Gastrocnemius medialis (tissue), 4 donors: ENCODE measurements at places on chromosomes 3 and 15. TPM values are rescaled to one million over a fixed set of nuclear protein-coding genes. Genes with fewer than 3 reads are reported as not detected.
A peak's percentile ranks its signal among the peaks of the same experiment; 100 is the strongest.

DNA sequence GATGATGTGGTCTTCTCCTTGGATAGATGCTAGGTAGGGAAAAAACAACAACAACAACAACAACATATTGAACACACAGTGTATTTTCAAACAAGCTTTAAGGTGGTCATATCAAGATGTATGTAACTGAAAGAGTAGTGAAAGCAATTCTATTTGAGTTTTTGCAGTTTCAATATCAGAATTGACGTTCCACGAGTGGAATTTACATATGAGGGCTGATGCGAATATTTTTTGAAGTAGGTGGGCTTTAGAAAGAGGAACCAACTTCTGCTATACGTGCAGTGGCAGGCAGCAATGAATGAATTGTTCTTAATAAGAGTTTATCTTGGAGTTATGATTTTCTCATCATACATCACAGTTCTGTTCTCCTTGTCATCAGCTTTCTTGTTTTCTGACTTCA lies 151.9 kb upstream of the CNTN3 start:
- no peaks in the 10 kb centered on the region for H3K27me3 ChIP-seq
- no peak for DNase-seq
- H3K4me3 ChIP-seq, result no peak overlapping the region
- no peaks in the 10 kb centered on the region for H3K4me1 ChIP-seq
- H3K27ac ChIP-seq, result no peak overlapping the region

DNA sequence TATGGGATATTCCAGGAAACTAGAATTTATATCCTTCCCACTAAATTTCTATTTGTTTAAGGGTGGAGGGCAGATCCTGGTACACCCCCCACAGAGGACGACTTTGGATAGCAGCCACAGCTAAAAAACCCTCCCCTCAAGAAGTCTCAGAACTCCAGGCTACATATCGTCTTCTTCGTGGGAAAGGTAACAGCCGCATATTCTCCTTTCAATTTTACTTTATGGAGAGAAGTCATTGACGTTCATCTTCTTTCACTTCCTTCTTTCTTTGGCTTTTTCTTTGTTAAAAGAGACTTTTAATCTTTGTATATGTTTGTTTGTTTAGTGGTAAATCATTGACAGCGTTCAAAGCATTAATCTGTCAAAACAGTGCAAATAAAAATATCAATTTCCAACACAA lies 36.3 kb downstream of the TRIP4 start:
- H3K4me3 ChIP-seq, result no peak overlapping the region
- DNase-seq, result no peak
- H3K27ac ChIP-seq, result no peak overlapping the region
- no peaks in the 10 kb centered on the region for H3K4me1 ChIP-seq
- H3K27me3 ChIP-seq, result no peaks in the 10 kb centered on the region

- peaks cover 7% of the 10 kb centered on the region for H3K4me1 ChIP-seq
- no peaks in the 10 kb centered on the region for H3K36me3 ChIP-seq
- H3K27ac ChIP-seq, result no peak overlapping the region
- DNase-seq, result no peak
- peaks cover 6% of the 10 kb centered on the region for H3K27me3 ChIP-seq
These were observed 2.2 kb downstream of the THBS1 start for GRCh38 chr15:39582977-39583595.

DNA sequence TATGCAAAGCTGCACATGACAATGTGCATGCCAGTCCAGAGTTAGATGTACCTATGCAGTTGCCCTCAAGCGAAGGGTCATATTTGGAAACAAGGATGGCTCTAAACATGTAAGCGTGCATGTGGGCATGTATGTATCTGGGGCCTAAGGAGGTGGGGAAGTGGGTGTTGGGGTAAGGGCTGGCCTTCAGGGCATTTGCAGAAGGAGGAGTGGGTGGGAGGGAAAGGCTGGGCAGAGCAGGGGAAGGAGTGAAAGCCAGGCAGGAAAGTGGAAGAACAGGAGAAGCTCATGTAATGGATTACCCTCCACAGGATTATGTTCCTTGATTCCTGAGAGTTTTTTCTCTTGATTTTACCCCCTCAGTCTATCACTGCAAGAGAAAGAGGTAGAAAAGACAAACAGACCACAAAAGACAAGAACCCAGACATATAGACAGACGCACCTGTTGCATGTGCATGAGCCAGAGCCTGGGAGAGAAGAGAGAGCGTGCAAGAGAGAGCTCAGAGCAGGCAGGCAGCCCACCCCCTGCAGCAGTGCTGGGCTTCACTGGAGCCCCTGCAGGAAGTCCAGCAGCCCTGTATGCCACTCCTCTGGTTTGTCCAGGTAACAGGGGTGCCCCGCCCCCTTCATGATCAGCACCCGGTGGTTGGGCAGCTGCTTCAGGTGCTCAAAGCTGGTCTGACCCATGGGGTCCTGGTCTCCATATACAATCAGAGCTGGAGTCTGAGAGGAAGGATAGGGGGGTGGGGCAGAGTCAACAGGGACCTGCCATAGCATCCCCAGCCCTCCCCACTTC lies 1.8 kb upstream of the PCBP4 start:
- no peaks in the 10 kb centered on the region for H3K27me3 ChIP-seq
- peak overlapping the region; percentile 100 for H3K27ac ChIP-seq
- H3K4me3 ChIP-seq, result no peak overlapping the region
- peaks cover 48% of the 10 kb centered on the region for H3K4me1 ChIP-seq

The NKTR gene
- 56.6 TPM for total RNA-seq

The SPSB4 gene
- 0.81 TPM for total RNA-seq

The LRRC3B gene
- 0.07 TPM for total RNA-seq

The TMEM212 gene
- total RNA-seq, result not detected

The CD80 gene
- total RNA-seq, result 0.13 TPM
